ENCODE measurements at places on chromosomes 1 and 21.

DNA sequence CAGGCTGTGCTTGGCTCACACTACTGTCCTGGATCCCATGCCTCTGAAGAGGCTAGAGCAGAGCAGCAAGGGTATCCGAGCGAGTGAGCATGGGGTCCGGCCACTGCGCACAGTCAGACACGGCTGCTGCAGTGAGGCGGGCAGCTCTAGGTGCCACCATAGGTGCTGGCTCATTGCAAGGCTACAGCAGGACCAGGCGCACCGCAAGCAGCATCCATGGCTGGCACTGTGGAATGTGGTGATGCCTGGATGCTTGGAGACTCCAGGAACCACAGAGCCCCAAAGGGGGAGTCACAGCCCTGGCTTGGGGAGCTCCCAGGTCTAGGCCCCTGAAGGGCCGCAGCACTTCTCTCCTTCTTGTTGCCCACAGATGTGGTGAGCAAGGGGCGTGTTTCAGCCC lies 47.2 kb downstream of the ATP6V1G3 start:
- DNase-seq, result no peak

DNA sequence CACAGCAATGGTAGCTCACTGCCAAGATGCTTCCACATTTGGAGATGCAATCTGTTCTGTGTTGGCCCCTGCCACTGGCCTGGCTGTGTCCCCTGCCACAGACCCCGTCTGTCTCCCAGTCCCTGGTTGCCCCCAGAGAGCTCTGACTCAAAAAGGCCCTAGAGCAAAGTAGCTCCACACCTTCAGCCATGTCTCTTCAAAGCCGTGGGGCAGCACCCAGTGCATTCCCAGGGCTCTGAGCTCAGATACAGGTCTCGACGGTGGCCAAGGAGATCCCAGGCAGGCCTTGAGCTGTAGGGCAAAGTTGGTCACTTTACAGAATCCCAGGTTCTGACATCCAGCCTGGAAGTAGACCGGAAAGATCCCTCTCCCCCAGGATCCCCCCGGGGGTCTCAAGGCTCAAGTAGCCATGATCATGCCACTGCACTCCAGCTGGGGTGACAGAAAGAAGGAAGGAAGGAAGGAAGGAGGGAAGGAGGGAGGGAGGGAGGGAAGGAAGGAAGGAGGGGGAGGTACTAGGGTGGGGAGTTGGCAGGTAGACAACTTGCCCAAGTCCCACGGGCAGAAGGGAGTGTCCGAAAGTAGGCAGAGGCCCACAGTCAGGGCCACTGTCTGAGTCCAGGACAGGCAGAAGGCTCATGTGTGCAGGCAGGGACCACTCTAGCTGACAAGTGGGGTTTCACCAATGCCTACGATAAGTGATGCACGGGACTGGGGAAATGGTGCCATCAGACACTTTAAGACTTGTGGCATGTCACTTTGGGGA lies 4.8 kb upstream of the ARF1 start:
- DNase-seq, result no peak

GRCh38 chr1:101408212-101409042 lies 171.6 kb downstream of the S1PR1 start:
- DNase-seq, result no peak

GRCh38 chr1:218384581-218384993 lies 39.5 kb downstream of the TGFB2 start:
- DNase-seq, result no peak

- DNase-seq, result no peak
These were observed 54.9 kb downstream of the OLIG1 start for GRCh38 chr21:33124889-33125288.

DNA sequence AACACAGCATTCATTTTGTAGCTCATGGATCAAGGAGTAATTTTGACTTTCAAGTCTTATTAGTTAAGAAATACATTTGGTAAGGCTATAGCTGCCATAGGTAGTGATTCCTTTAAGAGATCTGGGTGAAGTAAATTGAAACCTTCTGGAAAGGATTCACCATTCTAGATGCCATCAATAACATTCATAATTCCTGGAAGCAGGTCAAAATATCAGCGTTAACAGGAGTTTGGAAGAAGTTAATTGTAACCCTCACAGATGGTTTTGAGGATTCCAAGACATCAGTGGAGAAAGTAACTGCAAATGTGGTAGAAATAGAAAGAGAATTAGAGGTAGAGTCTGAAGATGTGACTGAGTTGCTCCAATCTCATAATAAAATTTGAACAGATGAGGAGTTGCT lies 216.6 kb downstream of the GREM2 start:
- DNase-seq, result no peak

DNA sequence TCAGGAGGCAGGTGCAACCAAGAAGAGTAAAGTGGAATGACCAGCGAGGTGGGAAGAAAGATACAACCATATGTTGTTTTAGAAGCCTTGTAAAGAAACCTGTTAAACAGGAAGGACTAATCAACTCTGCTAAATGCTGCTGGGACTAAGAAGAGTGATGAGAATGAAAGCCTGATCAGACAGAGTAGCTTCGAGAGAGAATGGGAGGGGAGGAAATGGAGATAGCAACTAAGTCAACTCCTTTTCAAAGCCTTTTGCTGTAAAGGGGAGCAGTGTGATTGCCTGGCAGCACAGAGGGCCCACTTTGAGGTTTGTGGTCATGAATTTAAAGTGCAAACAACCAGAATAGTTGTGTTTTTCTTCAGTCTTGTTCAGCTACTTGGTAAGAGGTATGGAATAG lies 31.4 kb downstream of the SLC30A7 start:
- DNase-seq, result no peak

GRCh38 chr1:23126801-23127200 lies 41.9 kb downstream of the LUZP1 start:
- no peak for DNase-seq

DNA sequence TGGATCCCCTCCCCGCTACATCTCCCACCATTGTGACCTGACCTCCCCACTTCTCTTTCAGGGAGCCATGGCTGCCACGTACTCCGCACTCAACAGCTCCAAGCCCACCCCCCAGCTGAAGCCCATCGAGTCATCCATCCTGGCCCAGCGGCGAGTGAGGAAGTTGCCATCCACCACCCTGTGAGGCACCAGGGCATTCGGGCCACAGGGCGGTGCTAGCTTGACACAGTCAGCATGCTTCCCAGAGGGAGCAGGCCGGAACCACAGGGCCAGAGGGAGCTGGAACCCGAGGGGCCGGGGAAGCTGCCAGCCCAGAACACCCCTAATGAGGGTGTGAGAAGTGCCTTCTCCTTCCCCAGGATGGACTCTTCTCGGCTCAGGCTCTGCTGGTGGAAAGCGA lies 44.5 kb downstream of the RPS6KA1 start:
- no peak for DNase-seq

DNA sequence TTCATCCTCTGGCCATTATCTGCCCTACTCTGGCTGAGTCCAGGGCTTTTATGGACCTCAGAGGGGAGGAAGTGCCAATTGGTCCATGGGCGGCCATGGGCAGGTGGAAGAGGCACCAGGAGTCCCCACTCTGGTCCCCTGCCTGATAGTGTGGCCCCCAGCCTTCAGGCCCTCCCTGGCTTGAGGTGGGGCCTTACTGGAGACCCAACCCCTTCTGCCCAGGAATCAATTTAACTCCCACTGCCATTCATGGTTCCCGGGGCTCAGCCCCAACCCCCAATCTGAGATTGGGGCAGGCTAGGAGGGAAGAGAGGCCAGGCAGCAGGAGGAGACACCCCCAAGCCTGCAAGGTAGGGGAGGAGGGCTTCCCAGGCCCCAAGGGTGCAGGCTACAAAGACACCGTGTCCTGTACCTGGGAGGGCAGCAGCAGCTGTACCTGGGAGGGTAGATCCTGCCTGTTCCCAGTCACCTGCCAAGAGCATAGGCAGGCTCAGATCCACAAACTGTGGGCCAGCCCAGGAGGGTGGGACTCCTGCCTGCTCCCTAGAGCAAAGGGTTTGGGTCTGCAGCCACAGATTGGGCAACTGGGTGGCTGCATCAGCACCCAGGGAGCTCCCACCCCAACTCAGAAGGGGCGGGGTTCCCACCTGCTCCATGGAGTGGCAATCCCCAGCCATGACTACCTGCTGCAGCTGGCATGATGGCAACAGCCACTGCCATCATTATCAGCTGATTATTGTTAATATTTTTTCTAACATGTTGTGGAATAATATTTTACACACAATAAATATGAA lies 1044.1 kb upstream of the B3GALT2 start:
- no peak for DNase-seq

Data from GM20000 (cell line).